GM12891 (cell line): ENCODE measurements at places on chromosomes 7 and 10.

DNA sequence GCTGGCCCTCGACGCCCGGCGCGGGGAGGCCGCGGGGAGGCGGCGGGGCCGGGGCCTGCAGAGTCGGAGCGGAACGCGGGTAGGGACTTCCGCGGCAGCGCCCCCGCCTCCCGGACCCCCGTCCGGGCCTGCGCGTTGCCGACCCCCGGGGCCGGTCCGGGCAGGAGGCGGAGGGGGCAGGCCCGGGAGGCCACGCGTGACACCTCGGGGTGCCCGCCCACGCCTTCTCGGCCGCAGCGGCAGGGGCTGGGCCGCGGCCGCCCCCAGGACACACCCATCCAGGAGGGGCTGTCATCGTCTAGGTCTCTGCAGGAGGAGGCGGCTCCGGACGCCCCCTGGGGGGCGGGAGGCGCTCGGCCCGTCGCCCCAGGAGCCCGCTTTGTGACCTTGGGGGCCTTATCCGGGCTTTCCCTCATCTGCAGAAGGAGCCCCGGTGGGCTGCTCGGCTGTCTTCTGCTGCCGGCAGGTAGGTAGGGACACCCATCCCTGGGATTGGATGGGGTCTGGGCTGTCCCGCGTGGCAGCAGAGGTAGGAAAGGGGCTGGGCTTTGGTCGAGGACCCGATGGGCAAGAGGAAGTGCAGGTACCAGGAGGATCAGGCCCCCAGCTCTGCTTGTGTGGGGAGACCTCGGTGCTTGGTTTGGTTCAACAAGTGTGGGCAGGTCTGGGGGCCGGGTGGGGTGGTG, 569 bp downstream of the ZNF316 start:
- peak; percentile 99 for DNase-seq

- DNase-seq, result no peak
Measured at GRCh38 chr7:10205696-10206095, 768.0 kb upstream of the PHF14 start.

GRCh38 chr10:89283936-89284475, 17.8 kb upstream of the IFIT2 start:
- DNase-seq, result no peak

GRCh38 chr10:22761569-22762220, 47.3 kb upstream of the PIP4K2A start:
- no peak for DNase-seq

DNA sequence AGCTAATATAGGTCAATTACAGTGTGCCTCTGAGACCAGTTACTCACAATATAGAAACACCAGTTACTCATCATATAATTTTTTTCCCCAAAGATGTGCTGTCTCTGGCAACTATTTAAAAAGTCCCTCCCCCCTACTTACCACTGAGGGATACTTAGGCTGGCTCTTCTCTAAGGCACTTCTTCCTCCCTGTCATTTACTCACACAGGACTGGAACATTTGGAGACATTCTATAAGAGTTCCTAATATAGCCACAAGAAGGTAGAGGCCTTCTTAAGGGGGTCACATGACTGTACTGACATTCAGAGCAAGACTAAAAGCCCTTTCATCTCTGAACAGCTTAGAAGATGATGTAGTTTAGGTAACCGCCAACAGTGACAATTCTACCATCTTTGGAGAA, 44.4 kb upstream of the SLIT1 start:
- no peak for DNase-seq

DNA sequence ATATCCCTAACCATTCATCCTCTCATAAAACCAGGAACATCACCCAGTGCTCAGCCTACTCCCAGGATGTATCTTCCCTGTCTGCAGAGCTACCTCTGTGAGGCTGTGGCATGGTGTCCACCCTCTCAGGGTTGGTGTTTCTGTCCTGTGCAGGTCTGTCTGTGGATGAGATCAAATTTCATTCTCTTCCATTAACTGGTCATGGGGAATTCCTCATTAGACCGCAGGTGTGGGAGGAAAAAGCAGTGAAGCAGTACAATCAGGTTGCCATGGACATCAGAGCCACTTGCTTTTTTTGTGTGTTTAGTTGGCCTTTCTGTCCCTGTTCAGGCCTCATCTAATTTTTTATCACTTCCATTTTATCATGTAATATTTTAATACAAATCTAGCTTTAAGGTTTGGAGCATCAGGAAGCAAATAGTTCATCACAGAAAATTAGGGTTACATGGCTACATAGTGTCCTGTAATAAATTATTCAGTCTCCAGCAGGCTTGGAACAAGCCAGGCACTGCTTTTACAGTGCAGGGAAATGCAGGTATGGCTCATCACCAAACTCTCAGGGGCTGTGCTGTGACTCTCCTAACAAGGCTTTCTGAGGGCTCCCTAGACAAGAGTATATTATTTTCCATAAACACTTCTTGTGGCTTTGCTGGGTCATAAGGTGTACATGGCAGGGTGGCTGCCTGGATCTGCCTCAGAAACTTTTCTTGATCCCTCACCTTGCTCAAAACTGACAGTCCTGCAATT, 594.9 kb upstream of the IGFBP3 start:
- no peak for DNase-seq

GRCh38 chr10:37490266-37490665, 364.9 kb downstream of the ANKRD30A start:
- no peak for DNase-seq

DNA sequence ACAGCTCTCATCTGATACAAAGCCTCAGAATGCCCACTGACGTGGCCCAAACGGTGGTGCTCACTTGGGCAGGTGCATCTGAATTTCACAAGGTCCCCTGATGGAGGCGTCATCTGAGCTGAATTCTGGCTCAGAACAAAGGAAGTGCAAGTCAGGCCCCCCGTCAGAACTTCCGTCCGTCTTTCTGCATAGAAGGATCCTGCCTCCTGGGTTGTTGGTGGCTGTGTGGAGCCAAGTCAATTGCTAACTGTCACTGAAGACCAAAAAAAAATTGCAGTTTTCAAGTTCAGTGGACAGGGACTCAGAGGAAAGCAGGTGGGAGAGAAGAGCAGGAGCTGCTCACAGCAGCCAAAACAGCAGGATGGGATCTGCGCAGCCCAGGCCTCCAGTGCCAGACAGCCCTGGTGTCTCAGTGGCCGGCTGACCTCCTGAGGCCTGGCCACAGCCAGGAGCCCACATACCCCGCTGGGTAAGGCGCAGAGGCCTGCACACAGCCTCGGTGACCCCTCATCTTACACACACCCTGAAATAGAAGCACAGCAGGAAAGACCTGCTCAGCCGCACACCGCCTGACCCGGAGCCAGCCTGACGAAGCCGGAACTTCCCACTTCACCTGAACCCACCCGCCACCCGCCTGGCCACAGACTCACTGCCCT, 49.4 kb downstream of the PYROXD2 start:
- DNase-seq, result no peak

DNA sequence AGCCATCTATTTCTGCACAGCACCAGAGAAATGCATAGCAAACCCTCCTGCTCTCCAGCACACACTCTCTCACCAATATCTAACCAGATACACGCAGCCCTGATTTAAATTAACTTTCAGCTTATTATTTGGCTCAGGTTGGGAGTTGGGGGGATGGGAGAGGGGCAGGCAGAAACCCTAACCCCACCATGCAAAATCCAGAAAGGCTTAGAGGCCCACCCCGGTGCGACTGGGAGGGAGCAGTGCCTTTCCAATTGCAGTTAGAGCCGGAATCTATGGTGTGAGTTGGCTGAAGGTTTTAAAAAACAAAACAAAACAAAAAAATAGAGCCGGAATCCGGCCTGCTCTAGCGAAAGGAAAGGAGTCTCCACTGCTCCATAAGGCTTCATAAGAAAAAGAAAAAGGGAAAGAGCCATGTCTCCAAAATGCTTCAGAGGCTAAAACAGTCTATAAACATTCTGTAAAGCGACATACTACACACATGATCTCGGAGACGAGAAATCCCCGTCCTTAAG, 2.9 kb downstream of the IGF2BP3 start:
- no peak for DNase-seq

- DNase-seq, result no peak
Measured at GRCh38 chr10:75038335-75038734, 73.1 kb upstream of the SAMD8 start.

- no peak for DNase-seq
Measured at GRCh38 chr7:77665161-77665560, 31.1 kb upstream of the RSBN1L start.

DNA sequence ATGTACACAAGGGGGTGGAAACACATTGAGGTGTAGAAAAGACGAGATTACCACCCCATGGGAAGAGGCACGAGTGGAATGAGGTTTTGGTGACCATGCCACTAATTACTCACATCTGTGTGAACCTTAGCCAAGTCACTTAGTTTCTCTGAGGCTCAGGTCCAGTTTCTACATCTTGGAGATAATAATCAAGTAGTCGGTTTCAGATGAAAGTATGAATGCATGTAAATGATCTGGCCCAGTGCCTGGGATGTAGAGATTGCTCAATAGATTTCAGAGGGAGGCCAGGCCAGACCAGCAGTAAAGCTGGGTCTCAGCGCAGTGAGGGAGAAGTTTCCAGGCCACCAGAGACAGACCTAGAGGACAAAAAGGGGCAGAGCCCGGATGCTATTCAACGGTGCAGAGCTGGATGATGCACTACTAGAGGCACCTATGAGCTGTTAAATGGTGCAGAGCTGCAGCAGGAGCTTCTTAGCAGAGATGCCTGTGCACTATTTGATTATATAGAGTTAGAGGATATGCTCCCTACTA, 725.1 kb downstream of the GRID1 start:
- DNase-seq, result no peak

- DNase-seq, result no peak
Measured at GRCh38 chr10:70052462-70053217, at the start of gene MACROH2A2. TSS of gene MACROH2A2 (plus strand) at chr10:70052846. CDS start at chr10:70075659, 22,813 bp downstream.

DNA sequence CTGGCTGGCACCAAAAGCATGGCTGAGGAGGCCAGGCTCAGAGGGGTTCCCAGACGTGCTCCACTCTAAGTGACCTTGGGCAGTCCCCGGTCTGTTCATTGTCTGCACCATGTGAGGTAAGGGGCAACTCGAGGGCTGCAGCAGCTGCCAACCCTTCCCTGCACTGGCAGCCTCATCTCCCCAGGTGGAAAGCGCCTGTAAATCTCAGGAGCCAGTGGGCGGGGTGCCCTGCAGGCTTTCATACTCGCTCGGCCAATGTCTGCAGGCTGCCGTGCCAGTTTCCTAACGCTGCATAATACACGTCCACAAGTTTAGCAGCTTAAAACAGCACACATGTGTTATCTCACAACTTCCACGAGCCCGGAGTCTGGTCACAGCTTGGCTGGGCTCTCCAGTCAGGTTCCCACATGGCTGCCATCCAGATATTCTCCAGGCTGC, 12.6 kb upstream of the GDF10 start:
- no peak for DNase-seq

GRCh38 chr10:103835096-103836050, 20.0 kb downstream of the SH3PXD2A start:
- no peak for DNase-seq

GRCh38 chr7:94655126-94655847, 646 bp downstream of the SGCE start:
- no peak for DNase-seq

DNA sequence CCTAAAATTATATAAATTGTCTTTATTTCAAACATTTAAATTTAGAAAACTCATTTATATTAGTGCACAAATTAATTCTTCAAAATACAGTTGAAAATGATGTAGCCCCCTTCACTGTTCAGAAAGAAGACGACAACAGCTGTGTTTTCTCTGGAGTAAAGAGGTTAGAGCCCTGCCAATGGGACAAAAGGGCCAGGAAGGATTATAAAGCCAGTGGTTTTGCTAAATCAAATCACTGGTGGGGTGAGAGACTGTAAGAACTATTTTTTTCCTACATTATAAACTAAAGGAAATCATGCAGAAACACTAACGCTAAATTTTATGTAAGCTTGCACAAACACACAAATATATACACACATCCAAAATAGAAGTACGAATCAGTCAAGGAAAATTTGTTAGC, 386.6 kb downstream of the PARD3 start:
- DNase-seq, result no peak

- DNase-seq, result no peak
Measured at GRCh38 chr10:97849103-97849686, 448 bp upstream of the GOLGA7B start.

DNA sequence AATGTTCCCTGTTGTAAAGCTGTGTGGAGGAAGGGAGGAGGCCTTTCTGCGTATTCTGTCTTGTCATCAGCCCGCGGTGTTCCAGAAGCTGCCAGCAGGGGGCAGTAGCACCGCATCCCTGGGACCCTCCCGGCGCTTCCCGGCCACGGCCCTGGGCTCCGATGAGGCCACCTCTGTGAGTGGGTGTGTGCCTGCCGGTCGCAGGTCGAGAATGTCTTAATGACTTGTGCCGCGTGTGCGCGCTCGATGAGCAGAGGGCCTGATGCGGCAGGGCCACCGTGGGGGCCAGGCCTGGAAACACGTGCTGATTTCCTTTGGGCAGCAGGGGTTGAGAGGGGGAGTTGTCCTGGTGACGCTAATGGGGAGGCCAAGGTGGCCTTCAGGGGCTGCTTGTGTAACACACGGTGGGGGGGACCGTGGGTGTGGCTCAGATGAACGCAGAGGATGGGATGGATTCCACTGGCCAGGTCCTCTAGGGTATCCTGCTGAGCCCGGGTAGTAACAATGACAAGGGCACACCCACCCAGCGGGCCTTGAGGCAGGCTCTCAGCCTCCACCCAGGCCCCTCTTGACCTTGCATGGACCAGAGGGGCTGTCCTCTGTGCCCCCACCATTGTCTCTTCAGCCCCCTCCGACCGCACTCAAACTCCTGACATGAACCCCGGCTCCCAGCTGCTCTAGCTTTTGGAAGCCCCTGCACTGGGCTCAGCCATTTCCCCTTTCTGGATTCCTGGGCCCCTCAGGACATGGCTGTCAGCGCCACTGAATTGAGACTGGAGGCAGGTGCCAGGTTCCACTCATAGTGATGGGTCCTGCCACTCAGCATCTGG, 135.9 kb upstream of the PODXL start:
- no peak for DNase-seq

- DNase-seq, result no peak
Measured at GRCh38 chr7:26680587-26680986, 183.8 kb downstream of the SKAP2 start.

DNA sequence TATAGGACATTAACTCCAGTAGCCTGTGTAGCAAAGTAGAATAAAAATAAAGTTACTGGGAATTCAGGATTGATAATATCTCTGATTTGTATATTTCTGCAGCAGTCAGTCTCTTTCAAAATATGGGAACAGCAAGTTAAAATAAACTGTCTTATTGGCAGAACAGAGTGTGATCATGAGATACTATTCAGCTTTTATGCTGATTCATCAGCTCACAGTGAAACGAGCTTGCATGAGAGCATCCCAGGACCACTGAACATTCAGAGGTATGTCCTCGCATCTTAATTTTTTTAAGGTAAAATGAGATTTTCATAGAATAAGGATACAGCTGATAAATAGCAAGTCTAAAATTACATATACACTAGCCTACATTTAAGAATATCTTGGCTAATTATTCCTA, 282.5 kb upstream of the MYO3A start:
- DNase-seq, result no peak

GRCh38 chr10:30581779-30582380, 47.7 kb downstream of the LYZL2 start:
- DNase-seq, result no peak
